CD4-positive, alpha-beta T cell (primary cell): ENCODE measurements at places on chromosomes 6 and 20. TPM values are rescaled to one million over a fixed set of nuclear protein-coding genes. Genes with fewer than 3 reads are reported as not detected.

Gene CST4
- total RNA-seq: not detected

DNA sequence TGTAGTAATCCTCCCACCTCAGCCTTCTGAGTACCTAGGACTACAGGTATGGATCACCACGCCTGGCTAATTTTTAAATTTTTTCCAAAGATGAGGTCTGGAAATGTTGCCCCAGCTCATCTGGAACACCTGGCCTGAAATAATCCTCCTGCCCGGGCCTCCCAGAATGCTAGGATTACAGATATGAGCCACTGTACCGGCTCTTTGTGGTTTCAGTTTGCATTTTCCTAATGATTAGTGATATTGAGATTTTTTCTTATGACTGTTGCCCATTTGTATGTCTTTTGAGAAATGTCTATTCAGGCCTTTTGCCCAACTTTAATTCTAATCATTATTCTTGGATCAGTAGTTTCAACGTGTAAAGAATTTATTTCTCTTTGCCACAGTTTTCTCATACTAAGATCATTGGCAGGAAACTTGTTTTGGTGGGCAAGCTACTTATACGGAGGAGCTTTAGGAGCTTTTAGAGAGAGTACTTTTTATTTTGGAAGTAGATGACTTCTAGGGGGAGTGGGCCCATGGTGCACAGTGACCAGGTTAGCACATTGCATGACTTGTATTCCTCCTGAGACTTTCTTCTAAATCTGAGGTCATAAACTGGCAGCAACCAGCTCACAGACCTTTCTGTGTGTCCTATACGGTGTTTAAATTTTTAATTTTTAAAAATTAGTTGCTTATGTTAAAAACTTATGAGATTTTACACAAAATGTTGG is 62.3 kb downstream of the STK4 start:
- no peak overlapping the region for H3K4me3 ChIP-seq
- no peaks in the 10 kb centered on the region for H3K27me3 ChIP-seq
- H3K4me1 ChIP-seq: peaks cover 22% of the 10 kb centered on the region

Gene CFAP61
- total RNA-seq: not detected

Gene ANGPT4
- not detected for total RNA-seq

- no peaks in the 10 kb centered on the region for H3K4me1 ChIP-seq
- no peak for DNase-seq
Observed at GRCh38 chr20:13468166-13468565, 170.6 kb downstream of the TASP1 start.

Gene PROKR2
- total RNA-seq: not detected

GRCh38 chr20:38275815-38276550 is 15.4 kb upstream of the KIAA1755 start:
- H3K4me3 ChIP-seq: no peak overlapping the region
- no peak for DNase-seq
- no peaks in the 10 kb centered on the region for H3K27me3 ChIP-seq
- H3K36me3 ChIP-seq: no peaks in the 10 kb centered on the region
- no peaks in the 10 kb centered on the region for H3K4me1 ChIP-seq

Gene BPIFA1
- not detected for total RNA-seq

Gene GSTA4
- not detected for total RNA-seq

Gene ZSCAN23
- 0.19 TPM for total RNA-seq

GRCh38 chr6:1312473-1313367 is 822 bp downstream of the FOXQ1 start:
- H3K36me3 ChIP-seq: no peaks in the 10 kb centered on the region
- H3K27ac ChIP-seq: no peak overlapping the region
- peaks cover 71% of the 10 kb centered on the region for H3K27me3 ChIP-seq
- no peak overlapping the region for H3K4me3 ChIP-seq
- H3K4me1 ChIP-seq: peaks cover 20% of the 10 kb centered on the region
- no peak for DNase-seq

Gene TBX18
- total RNA-seq: not detected

- peaks cover 3% of the 10 kb centered on the region for H3K36me3 ChIP-seq
- no peak overlapping the region for H3K27ac ChIP-seq
- H3K4me3 ChIP-seq: no peak overlapping the region
- no peaks in the 10 kb centered on the region for H3K4me1 ChIP-seq
- no peak for DNase-seq
Observed at GRCh38 chr20:58718121-58718563, 25.5 kb downstream of the NPEPL1 start.

DNA sequence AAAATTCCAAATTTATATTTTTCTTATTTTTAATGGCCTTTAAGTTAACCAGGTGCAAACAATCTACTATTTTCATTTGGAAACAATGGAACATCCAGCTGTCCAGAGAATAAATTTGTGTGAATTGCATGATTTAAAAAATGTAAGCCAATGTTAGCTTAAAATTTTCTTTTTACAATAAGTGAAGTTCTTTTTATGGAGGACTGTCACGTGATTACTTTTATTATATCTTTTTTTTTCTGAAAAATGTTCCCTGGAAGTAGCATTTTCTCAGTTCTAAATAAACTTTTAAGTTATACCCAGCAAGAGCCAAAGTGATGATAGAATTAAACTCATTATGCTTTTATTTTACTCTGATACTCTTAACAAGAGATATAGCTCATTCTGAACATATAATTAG is 267.7 kb upstream of the SLC35B3 start:
- no peaks in the 10 kb centered on the region for H3K4me1 ChIP-seq
- no peaks in the 10 kb centered on the region for H3K36me3 ChIP-seq
- H3K27ac ChIP-seq: no peak overlapping the region
- DNase-seq: no peak
- H3K4me3 ChIP-seq: no peak overlapping the region
- H3K27me3 ChIP-seq: no peaks in the 10 kb centered on the region

Gene ZC2HC1B
- not detected for total RNA-seq

- H3K4me3 ChIP-seq: no peak overlapping the region
- no peak overlapping the region for H3K27ac ChIP-seq
- no peaks in the 10 kb centered on the region for H3K27me3 ChIP-seq
- peaks cover 14% of the 10 kb centered on the region for H3K4me1 ChIP-seq
Observed at GRCh38 chr20:62506087-62506486, 30.3 kb upstream of the GATA5 start.

DNA sequence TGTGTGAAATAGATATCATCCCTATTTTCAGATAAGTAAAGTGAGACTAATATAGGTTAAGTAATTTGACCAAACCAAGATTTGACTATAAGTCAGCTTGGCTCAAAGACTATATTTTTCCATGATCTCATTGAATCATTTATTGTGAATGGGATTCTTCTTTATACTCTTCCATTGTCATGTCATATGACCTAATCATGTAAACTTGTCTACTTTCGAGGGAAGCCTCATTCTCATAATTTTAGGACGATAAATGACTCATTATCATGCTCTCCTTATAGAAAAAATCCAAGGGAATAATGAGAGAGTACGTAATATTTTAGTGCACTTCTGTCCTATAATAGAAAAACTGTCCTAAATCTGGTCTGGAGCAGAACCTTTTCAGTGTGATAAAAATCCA is 40.9 kb upstream of the CCN6 start:
- no peak overlapping the region for H3K27ac ChIP-seq
- DNase-seq: no peak
- H3K36me3 ChIP-seq: no peaks in the 10 kb centered on the region
- no peak overlapping the region for H3K4me3 ChIP-seq
- no peaks in the 10 kb centered on the region for H3K27me3 ChIP-seq
- H3K4me1 ChIP-seq: peaks cover 25% of the 10 kb centered on the region

- peaks cover 2% of the 10 kb centered on the region for H3K4me1 ChIP-seq
- H3K36me3 ChIP-seq: peaks cover 81% of the 10 kb centered on the region
- no peaks in the 10 kb centered on the region for H3K27me3 ChIP-seq
- no peak overlapping the region for H3K27ac ChIP-seq
- H3K4me3 ChIP-seq: no peak overlapping the region
Observed at GRCh38 chr6:157203312-157203744, 120.0 kb downstream of the TMEM242 start.

Gene CALHM5
- total RNA-seq: not detected

GRCh38 chr6:56685102-56685733 is 42.5 kb upstream of the DST start:
- H3K4me3 ChIP-seq: no peak overlapping the region
- H3K4me1 ChIP-seq: no peaks in the 10 kb centered on the region
- no peak for DNase-seq

DNA sequence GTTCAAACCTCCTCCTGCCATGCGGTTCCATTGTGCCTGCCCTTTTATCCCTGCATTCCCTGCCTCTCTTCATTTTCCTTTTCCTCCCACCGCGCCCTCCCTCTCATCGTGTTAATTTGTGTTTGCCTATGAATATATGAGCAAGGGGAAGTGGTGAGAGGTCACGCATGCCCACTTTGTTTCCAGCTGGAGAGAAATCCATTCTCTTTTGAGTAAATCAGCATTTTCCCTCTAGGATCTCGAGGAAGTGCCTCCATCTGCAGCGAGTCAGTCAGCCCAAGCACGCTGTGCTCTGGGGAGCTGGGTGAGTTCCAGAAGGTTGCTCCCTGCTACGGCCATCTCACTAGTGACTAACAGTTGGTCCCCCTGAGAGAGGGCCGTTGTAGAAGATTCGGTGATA is 42.9 kb downstream of the CDH26 start:
- H3K36me3 ChIP-seq: no peaks in the 10 kb centered on the region
- no peak overlapping the region for H3K4me3 ChIP-seq
- H3K4me1 ChIP-seq: no peaks in the 10 kb centered on the region
- H3K27me3 ChIP-seq: no peaks in the 10 kb centered on the region

- DNase-seq: no peak
- H3K4me1 ChIP-seq: no peaks in the 10 kb centered on the region
- no peak overlapping the region for H3K4me3 ChIP-seq
- no peak overlapping the region for H3K27ac ChIP-seq
Observed at GRCh38 chr6:161511447-161512095, 237.7 kb upstream of the AGPAT4 start.

Gene PBOV1
- not detected for total RNA-seq

GRCh38 chr6:108165714-108166663 is at the start of gene NR2E1:
Gene NR2E1 (plus strand): TSS chr6:108166022. CDS start chr6:108166766, 744 bp downstream.
- H3K36me3 ChIP-seq: no peaks in the 10 kb centered on the region
- DNase-seq: no peak
- H3K27ac ChIP-seq: no peak within 1 kb of the TSS
- H3K4me1 ChIP-seq: peaks cover 60% of the 10 kb centered on the region
- H3K27me3 ChIP-seq: peaks cover 89% of the 10 kb centered on the region

Gene TSHZ2
- 26.1 TPM for total RNA-seq

GRCh38 chr6:168671863-168672546 is 231.0 kb downstream of the SMOC2 start:
- H3K27me3 ChIP-seq: peaks cover 2% of the 10 kb centered on the region
- no peak overlapping the region for H3K4me3 ChIP-seq
- no peak for DNase-seq
- H3K36me3 ChIP-seq: no peaks in the 10 kb centered on the region
- no peak overlapping the region for H3K27ac ChIP-seq

GRCh38 chr6:161429921-161430490 is 156.1 kb upstream of the AGPAT4 start:
- no peaks in the 10 kb centered on the region for H3K27me3 ChIP-seq
- H3K4me1 ChIP-seq: no peaks in the 10 kb centered on the region
- H3K36me3 ChIP-seq: no peaks in the 10 kb centered on the region
- H3K27ac ChIP-seq: no peak overlapping the region
- DNase-seq: no peak
- no peak overlapping the region for H3K4me3 ChIP-seq

- H3K36me3 ChIP-seq: no peaks in the 10 kb centered on the region
- H3K4me3 ChIP-seq: no peak overlapping the region
- no peaks in the 10 kb centered on the region for H3K4me1 ChIP-seq
- H3K27me3 ChIP-seq: no peaks in the 10 kb centered on the region
Observed at GRCh38 chr6:157688960-157689599, 134.0 kb upstream of the SNX9 start.

DNA sequence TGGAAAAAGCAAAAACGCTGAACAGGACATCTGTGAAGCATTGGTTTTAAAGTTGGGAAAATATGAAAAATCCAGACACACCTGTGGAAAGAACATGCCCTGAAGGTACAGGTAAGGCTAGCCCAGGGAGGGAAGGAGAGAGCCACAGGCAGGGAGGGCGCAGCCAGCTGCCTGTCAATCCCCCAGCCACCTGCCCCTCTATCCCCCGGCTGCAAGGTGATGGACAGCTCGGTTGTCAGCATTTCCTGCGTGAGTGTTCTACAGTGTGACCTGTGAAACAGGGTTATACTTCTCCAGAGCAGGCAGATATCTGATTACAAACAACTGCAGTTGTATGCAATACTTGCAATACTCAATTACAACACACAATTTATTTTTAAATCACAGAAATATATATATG is 358.1 kb downstream of the SMOC2 start:
- no peak overlapping the region for H3K27ac ChIP-seq
- H3K27me3 ChIP-seq: no peaks in the 10 kb centered on the region
- H3K4me1 ChIP-seq: no peaks in the 10 kb centered on the region
- no peak overlapping the region for H3K4me3 ChIP-seq
- no peaks in the 10 kb centered on the region for H3K36me3 ChIP-seq
- DNase-seq: no peak

GRCh38 chr6:89630488-89630887 is 8.1 kb downstream of the LYRM2 start:
- DNase-seq: no peak
- H3K27me3 ChIP-seq: no peaks in the 10 kb centered on the region
- H3K4me1 ChIP-seq: no peaks in the 10 kb centered on the region
- H3K4me3 ChIP-seq: no peak overlapping the region
- peaks cover 9% of the 10 kb centered on the region for H3K36me3 ChIP-seq
- no peak overlapping the region for H3K27ac ChIP-seq

GRCh38 chr6:158911746-158912480 is 88.1 kb downstream of the RSPH3 start:
- no peak overlapping the region for H3K27ac ChIP-seq
- no peaks in the 10 kb centered on the region for H3K27me3 ChIP-seq
- H3K4me3 ChIP-seq: no peak overlapping the region

DNA sequence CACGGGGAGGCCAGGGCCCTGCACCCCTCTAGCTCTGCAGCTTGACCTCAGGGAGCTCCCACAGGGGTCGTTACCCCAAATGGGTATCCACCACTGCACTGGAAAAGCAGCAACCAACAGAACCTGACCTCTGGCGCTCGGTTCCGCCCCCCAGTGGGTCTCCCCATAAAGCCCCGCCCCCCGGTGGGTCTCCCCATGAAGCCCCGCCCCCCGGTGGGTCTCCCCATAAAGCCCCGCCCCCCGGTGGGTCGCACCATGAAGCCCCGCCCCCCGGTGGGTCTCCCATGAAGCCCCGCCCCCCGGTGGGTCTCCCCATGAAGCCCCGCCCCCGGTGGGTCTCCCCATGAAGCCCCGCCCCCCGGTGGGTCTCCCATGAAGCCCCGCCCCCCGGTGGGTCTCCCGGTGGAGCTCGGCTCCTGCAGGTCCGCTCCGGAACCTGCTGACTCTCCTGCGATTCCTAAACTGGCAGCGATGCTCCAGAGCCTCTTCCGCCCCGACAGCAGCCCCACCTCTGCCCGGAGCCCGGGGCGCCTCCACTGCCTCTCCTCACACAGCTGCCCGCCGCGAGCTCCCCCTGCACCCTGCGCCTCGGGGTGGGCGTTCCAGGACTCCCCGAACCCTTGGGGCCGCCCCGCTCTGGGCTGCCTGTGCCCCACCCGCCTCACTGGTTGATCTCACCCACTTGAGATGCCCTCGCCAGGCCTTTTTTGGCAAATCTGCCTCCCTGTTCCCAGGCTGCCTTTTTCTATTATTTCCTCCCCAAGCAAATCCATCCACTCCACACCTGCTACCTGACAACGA is 12.1 kb downstream of the SLC2A4RG start:
- no peaks in the 10 kb centered on the region for H3K36me3 ChIP-seq

GRCh38 chr6:137001299-137001976 is 43.3 kb downstream of the IL20RA start:
- H3K27me3 ChIP-seq: no peaks in the 10 kb centered on the region
- DNase-seq: no peak
- no peaks in the 10 kb centered on the region for H3K4me1 ChIP-seq
- H3K27ac ChIP-seq: no peak overlapping the region
- no peak overlapping the region for H3K4me3 ChIP-seq

- no peak overlapping the region for H3K27ac ChIP-seq
- DNase-seq: no peak
- H3K27me3 ChIP-seq: peaks cover 17% of the 10 kb centered on the region
- no peak overlapping the region for H3K4me3 ChIP-seq
Observed at GRCh38 chr6:105162377-105162776, 17.4 kb downstream of the POPDC3 start.

Gene KCNK16
- total RNA-seq: not detected

Gene CHRNA4
- total RNA-seq: not detected

Gene PACRG
- total RNA-seq: 0.81 TPM
